Nephron progenitor cell (in vitro differentiated cells): ENCODE measurements at places on chromosomes 6 and 20.

GRCh38 chr6:145688493-145688905 is 46.8 kb downstream of the EPM2A start:
- H3K4me1 ChIP-seq, result peaks cover 11% of the 10 kb centered on the region

DNA sequence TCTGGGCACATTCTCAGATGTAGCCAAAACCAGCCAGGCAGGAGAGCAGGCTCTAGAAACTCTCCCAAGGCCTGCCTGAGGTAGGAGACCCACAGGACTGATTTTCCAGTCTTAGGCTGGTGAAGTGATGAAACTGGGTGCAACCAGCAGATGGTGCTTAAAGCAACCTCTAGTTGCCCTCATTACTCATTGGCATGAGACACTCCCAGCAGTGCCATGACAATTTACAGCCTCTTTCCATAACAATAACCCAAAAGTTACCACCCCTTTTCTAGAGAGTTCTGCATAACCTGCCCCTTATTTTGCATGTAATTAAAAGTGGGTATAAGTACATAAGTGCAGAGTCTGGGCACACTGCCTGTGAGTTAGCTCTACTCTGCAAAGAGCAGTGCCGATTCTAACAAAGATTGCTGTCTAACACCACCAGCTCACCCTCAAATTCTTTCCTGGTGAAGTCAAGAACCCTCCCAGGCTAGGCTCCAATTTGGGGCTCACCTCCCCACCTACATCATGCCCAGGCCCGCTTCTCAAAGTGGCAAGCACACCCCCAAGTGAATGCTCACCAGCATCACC is 14.4 kb upstream of the GPR6 start:
- H3K27ac ChIP-seq, result no peak overlapping the region
- no peak for DNase-seq
- H3K36me3 ChIP-seq, result no peaks in the 10 kb centered on the region

DNA sequence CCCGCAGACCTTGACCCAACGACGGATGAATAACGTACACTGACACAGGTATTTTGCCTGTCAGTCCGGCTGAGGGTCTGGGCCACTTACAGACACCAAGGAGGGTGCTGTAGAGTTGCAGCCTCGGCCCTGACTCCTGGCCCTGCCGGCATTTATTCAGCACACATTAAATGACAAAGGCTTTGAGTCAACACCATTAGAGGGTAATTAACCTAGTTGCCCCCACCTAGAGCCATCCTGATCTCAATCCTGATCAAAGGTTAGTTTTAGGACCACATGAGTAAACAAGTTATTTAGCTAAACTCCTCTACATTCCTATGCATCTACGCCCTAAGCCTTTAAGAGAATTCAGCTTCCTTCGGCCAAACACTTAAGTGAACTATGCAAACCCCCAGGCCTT is 11.9 kb upstream of the PM20D2 start:
- H3K4me3 ChIP-seq, result no peak overlapping the region
- peaks cover 24% of the 10 kb centered on the region for H3K36me3 ChIP-seq
- H3K4me1 ChIP-seq, result peaks cover under 1% of the 10 kb centered on the region
- DNase-seq, result no peak
- no peak overlapping the region for H3K27ac ChIP-seq

- H3K4me3 ChIP-seq, result no peak overlapping the region
- peaks cover 4% of the 10 kb centered on the region for H3K27me3 ChIP-seq
- no peak for DNase-seq
- no peak overlapping the region for H3K27ac ChIP-seq
- H3K36me3 ChIP-seq, result peaks cover 19% of the 10 kb centered on the region
These were observed 661 bp downstream of the LCA5 start for GRCh38 chr6:79536585-79536953.

DNA sequence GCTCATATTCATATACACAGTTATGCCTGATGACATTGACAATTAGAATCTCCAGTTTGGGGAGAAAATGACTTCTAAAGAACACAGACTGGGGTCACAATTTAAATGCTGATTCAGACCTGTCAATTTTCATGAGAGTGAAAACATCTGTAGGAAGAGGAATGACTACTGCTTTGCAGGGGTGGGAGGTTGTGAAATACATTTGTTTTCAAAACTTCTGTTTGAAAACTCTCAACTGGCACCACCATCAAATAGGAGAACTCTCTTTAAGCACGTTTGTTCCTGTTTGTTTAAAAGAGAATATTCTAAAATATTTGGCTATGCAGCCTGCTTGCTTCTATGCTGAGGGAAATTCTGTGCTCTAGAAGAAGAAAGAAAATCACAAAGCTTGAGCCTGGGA is 50.8 kb upstream of the ADGRF5 start:
- H3K36me3 ChIP-seq, result no peaks in the 10 kb centered on the region
- no peaks in the 10 kb centered on the region for H3K4me1 ChIP-seq
- DNase-seq, result no peak
- H3K27me3 ChIP-seq, result peaks cover 3% of the 10 kb centered on the region
- H3K4me3 ChIP-seq, result no peak overlapping the region
